ENCODE measurements at places on chromosomes 12 and 14. TPM values are rescaled to one million over a fixed set of nuclear protein-coding genes. Genes with fewer than 3 reads are reported as not detected.
A peak's percentile ranks its signal among the peaks of the same experiment; 100 is the strongest.

Gene FBLN5
- total RNA-seq, result 3.8 TPM

Gene POTEG
- total RNA-seq, result not detected

Gene ZNF26
- total RNA-seq, result 14.0 TPM

Gene KCNC2
- not detected for total RNA-seq

Gene GPD1
- total RNA-seq, result 0.25 TPM

Gene COQ5
- total RNA-seq, result 25.5 TPM

Gene STAC3
- 5.1 TPM for total RNA-seq

Gene YBX3
- total RNA-seq, result 27.1 TPM

Gene DBX2
- total RNA-seq, result not detected

GRCh38 chr14:35551081-35551480, 17.1 kb downstream of the INSM2 start:
- no peaks in the 10 kb centered on the region for H3K36me3 ChIP-seq
- no peaks in the 10 kb centered on the region for H3K4me1 ChIP-seq
- no peak overlapping the region for H3K27ac ChIP-seq
- H3K27me3 ChIP-seq, result no peaks in the 10 kb centered on the region

DNA sequence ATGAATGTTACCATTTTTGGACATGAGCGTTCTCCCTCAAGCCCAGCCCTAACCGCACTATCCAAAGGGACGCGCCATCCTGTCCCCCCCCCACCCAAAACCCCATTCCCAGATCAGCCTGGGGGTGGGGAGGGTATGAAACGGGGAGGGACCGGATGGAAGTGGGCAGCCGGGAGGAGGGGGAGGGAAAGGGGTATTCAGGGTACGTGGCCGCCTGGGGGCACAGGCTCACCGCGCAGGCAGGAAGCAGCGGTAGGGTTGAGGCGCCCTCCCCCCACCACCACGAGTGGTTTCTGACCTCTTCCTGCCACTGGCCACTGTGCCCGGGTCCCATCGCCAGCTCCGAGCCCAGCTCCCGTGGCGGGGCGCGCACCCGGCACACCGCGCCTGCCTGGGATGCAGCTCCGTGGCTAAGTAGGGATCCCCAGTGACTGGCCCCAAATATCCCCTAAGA, 1.4 kb downstream of the ACTN1 start:
- H3K36me3 ChIP-seq, result peaks cover 37% of the 10 kb centered on the region
- DNase-seq, result peak; percentile 61
- H3K27me3 ChIP-seq, result peaks cover 23% of the 10 kb centered on the region
- peaks cover 36% of the 10 kb centered on the region for H3K4me1 ChIP-seq

DNA sequence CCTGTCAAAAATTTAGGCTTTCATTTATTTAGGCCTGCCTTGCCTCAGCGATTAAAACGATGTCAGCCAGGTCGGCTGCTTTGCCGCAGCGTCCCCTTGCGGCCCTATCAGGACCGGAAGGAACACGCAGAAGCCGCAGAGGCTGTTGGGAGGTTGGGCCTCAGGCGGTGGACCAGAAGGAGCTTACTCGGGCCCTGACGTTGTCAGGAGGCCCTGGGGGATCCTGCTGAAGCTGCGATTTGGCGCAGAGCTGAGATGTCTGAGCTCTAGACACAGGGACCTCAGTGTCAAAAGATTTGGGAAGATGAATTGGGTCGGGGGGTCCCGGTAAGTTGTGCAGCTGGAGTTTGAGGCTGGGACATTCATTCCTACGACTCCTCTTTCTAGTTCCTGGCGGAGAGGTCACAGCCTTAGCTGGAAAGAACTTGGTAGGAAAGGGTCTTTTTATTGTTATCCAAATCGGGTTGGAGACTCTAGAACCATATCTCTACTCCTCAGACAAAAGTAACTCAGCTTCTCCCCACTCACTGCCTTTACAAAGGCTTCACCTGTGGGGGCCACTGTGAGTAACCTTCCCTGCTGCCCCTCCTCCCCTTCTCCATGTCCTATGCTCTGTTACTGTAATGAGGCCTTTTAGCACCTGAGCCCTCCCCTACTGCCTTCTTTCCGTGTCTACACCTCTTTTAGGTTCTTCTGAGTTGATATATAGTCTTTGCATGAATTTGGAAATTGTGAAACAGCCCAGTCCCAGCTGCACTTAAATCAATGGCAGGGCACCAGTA, 6.6 kb upstream of the ABCD2 start:
- peak overlapping the region; percentile 10 for H3K27ac ChIP-seq
- H3K4me1 ChIP-seq, result peaks cover 77% of the 10 kb centered on the region
- peaks cover 33% of the 10 kb centered on the region for H3K36me3 ChIP-seq
- no peak overlapping the region for H3K4me3 ChIP-seq
- no peak for DNase-seq

- DNase-seq, result no peak
- H3K4me3 ChIP-seq, result no peak overlapping the region
- no peaks in the 10 kb centered on the region for H3K4me1 ChIP-seq
- no peaks in the 10 kb centered on the region for H3K36me3 ChIP-seq
- no peak overlapping the region for H3K27ac ChIP-seq
These were observed 68.8 kb upstream of the MDGA2 start for GRCh38 chr14:47744155-47744554.

DNA sequence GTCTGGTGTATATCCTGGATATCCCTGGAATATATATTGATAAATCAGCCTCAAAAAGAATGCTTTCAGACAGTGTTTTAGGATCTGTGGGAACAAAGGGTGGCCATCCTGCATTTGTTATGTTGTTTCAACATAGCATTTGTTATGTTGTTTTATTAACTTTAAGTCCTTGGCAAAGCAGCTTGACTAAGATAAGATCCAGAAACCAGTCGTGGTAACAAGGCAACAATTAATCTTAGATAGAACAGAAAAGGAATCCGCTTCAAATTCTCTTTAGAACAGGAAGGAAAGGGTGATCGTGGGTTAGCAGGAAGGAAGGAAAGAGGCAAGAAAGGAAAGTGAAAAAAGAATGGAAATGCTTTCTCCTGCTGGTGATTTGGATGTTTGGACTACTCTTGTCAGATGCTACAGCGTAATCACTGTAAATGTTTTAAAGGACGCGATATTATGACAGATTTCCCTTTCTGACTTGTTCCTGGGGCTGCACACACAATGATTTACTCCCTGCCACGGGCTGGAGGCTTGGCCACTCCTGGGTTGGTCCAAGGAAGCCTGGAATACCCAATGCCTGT, 443.3 kb downstream of the DPF3 start:
- H3K27me3 ChIP-seq, result no peaks in the 10 kb centered on the region
- no peak for DNase-seq
- H3K4me1 ChIP-seq, result peaks cover 73% of the 10 kb centered on the region
- H3K36me3 ChIP-seq, result peaks cover 8% of the 10 kb centered on the region

DNA sequence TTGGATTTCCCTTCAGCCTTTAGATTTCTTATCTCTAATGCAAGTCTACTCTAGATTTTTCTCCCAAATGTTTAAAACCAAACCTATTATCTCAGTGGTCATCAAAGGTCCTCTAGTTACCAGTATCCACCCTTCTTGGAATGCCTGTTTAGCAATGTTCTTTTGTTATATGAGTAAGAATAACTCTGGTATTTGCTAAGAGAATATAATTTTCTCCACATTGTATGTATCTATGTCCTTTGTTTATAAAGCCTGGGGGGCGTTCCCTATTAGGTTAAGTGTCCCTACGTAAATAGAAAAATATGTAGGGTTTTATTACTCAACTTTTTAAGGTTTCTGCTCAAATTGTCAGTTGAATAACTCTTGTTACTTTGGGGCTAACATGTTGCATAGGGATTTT, 27.3 kb downstream of the PPM1A start:
- peaks cover 13% of the 10 kb centered on the region for H3K4me1 ChIP-seq
- no peak overlapping the region for H3K4me3 ChIP-seq
- peaks cover 9% of the 10 kb centered on the region for H3K36me3 ChIP-seq
- H3K27me3 ChIP-seq, result no peaks in the 10 kb centered on the region
- DNase-seq, result no peak

- H3K4me1 ChIP-seq, result peaks cover 47% of the 10 kb centered on the region
- peaks cover 6% of the 10 kb centered on the region for H3K36me3 ChIP-seq
- peak; percentile 80 for DNase-seq
- H3K4me3 ChIP-seq, result peak overlapping the region; percentile 64
These were observed 37.0 kb upstream of the P2RX7 start for GRCh38 chr12:121095544-121096198.

DNA sequence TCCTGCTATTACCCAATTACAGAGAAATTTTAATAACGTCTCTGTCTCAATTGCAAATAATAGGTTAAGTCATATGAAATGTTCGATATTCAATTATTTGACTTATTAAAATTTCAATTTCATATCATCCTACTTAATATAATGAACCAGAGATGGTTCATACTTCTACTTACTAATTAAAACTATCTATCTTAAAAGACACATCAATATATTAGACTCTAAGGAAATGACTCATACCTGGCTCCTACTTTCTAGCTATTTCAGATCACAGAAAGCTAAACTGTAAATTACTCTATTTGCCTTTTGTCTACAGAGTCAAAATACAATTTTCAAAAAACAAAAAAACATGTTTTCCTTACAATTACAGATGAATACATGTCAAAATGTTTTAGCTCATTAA, 99.6 kb downstream of the CAPZA3 start:
- no peaks in the 10 kb centered on the region for H3K27me3 ChIP-seq
- no peak overlapping the region for H3K27ac ChIP-seq
- H3K4me1 ChIP-seq, result no peaks in the 10 kb centered on the region

DNA sequence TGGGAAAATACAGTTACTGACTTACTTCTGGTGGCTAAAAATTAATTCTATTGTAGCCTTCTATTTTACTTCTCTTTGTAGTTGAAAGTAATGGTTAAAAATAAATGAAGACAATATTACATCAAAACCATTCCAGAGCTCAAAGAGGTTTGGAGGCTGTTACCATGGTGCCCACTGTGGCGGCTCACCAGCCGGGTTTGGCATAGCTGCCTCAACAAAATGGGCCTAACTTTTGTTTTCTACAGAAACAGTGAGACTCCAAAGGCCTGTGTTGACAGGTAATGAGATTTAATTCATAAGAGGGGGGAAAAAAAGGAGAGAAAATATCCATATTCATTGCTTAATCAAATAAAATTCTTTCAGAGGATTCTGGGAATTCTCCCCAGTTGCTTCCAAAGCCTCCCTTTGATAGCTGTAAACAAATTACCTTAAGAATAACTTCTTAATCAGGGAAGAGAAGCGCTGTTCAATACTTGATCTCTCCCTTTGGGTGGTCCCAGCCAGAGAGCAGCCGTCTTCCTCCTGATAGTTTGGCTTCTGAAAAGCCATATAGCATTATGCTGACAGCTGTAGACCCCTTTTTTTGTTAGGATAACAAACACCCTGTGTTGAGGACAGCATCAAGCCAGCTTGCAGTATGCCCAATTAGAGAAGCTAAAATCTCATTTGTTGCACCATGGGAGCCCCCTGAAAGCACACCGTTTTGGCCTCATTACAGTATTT, 266.8 kb downstream of the NEDD1 start:
- no peak overlapping the region for H3K27ac ChIP-seq
- H3K27me3 ChIP-seq, result no peaks in the 10 kb centered on the region
- H3K4me3 ChIP-seq, result no peak overlapping the region
- H3K36me3 ChIP-seq, result no peaks in the 10 kb centered on the region
- no peak for DNase-seq

- DNase-seq, result no peak
- H3K4me1 ChIP-seq, result peaks cover 7% of the 10 kb centered on the region
- H3K36me3 ChIP-seq, result no peaks in the 10 kb centered on the region
- peaks cover 6% of the 10 kb centered on the region for H3K27me3 ChIP-seq
These were observed 106.8 kb downstream of the CALM1 start for GRCh38 chr14:90503582-90503981.
